Suppressor macrophage treated with lipopolysaccharide for 1 hour (primary cell): ENCODE measurements at places on chromosomes 13 and 19.
A peak's percentile ranks its signal among the peaks of the same experiment; 100 is the strongest.

DNA sequence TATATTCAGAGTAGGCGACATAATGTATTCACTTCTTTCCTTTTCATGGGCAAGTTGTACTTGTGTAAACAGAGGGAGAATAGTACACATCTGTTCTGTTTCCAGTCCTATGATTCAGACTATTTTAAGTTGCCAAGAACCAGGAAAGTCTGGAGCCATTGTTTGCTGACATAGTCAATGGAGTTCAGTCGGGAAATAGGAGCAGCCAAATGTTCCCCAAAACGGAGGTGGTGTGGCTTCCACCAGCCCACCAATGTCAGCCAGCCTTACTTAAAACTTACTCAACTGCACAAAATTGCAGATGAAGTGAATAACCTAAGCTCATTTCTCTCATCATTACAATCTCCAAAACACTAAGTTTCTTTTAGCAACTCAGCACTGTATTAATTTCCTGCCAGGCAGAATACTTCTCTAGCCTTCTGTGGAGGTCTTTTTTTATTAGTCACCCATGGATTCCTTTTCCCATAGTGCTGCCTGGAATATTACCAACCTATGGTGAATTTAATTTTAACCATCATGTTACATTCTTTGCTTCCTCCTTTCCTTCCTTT, 22.3 kb upstream of the CSNK1A1L start:
- no peak for DNase-seq

- DNase-seq = no peak
These were observed 92.1 kb downstream of the ABCC4 start for GRCh38 chr13:95209109-95209508.

GRCh38 chr13:110403721-110404120, 96.6 kb downstream of the COL4A2 start:
- DNase-seq = no peak

- DNase-seq = no peak
These were observed 1315.4 kb downstream of the PCDH9 start for GRCh38 chr13:65914716-65915115.

DNA sequence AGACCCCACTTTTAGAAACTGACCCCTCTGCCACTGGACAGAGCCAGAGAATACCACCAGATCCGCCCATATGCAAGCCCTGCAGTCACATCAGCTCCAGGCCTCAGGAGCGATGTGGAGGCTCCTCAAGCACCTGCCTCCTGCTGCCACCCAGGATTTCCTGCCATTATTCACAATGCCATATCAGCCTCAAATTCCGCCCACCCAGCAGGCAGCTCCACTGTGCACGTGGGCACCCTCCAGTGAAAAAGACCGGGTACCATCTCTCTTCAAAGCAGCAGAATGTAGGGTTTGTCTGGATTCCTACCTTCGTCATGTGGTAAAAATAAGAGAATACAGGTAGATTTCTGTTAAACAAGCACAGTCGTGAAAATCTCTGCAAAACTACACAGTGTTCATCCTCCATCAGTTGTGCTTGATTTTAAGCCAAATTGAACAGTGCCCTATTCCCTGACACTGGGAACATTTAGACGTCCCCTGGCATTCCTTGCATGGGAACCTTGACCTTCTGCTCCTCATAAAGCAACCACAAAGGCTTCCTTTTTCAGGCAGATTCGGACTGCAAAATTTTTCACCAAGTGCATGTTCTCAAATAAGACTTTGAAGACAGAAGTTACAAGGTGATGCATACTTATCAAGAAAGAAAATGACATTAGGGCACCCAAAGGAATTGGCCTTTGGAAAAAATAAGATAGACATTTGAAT, 56.4 kb downstream of the FAM124A start:
- no peak for DNase-seq

- peak; percentile 83 for DNase-seq
These were observed 53.0 kb downstream of the LRCH1 start for GRCh38 chr13:46605825-46606554.

GRCh38 chr13:46685006-46685730, 111.8 kb downstream of the ESD start:
- DNase-seq = no peak

DNA sequence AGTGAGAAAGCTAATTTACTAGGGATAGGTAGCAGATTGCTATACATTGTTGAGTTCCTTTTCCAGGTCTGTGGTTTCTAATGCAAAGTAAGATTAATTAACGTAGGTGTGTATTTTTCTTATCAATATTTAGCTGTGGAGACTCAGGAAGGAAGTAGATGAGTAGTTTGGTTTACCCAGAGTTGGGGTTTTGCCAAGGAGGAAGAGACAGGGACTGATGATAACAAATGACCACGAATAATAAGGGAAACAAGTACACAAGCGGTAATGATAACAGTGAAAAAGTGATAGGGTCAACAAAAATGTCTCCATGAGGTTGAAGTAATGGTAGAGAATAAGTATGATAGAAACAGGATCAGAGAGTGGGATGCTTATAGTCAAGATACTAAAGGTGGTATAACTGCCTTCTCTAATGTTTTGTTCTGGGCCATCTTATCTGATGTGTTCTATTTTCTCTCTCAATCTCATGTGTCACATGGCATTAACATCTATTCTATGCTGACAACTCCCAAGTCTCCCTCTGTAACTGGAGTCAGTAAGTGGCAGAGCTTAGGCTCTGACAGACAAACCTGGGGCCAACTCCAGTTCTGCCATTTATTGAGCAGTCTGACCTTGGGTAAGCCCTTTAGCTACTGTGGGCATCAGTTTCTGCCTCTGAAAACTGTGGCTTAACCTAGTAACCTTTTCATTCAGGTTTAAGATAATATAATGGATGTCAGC, 8.8 kb downstream of the OBI1 start:
- DNase-seq = no peak

GRCh38 chr13:26882731-26883130, 122.1 kb upstream of the GPR12 start:
- DNase-seq = no peak

GRCh38 chr13:59963827-59964226, 199.9 kb downstream of the DIAPH3 start:
- peak; percentile 12 for DNase-seq

GRCh38 chr13:97298816-97299215, 76.7 kb downstream of the MBNL2 start:
- DNase-seq = no peak

GRCh38 chr19:8361921-8362793, 1.8 kb upstream of the ANGPTL4 start:
- peak; percentile 99 for DNase-seq

DNA sequence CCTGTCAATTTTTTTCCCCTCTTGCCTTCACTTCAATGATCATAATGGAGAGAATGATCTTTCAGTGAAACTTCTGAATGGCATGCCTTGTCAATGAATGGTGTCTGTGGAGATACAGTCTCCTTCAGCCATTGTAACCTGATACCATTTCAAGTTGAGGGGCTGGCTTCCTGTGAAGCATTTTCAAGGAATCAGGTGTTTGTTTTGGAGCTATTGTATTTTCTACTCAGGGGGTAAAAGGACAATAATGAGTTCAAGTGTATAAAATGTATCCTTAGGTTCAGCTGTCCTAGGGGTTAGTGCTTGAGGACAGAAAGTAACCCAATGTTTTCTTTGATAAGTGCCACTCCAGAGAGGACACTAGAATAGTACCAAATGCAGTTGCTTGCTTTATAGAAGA, 23.8 kb upstream of the CBY2 start:
- DNase-seq = no peak

GRCh38 chr13:75693227-75693626, 57.1 kb downstream of the LMO7 start:
- no peak for DNase-seq

GRCh38 chr19:6718741-6719539, 1.5 kb downstream of the C3 start:
- DNase-seq = peak; percentile 45

GRCh38 chr13:46995874-46996273, 99.0 kb upstream of the HTR2A start:
- DNase-seq = peak; percentile 38

- peak; percentile 22 for DNase-seq
These were observed 8.9 kb upstream of the TPP2 start for GRCh38 chr13:102587916-102588315.

GRCh38 chr19:48873476-48874302, 1.5 kb downstream of the PPP1R15A start:
- DNase-seq = peak; percentile 61

- DNase-seq = no peak
These were observed 2.0 kb upstream of the ELL start for GRCh38 chr19:18523841-18524240.

DNA sequence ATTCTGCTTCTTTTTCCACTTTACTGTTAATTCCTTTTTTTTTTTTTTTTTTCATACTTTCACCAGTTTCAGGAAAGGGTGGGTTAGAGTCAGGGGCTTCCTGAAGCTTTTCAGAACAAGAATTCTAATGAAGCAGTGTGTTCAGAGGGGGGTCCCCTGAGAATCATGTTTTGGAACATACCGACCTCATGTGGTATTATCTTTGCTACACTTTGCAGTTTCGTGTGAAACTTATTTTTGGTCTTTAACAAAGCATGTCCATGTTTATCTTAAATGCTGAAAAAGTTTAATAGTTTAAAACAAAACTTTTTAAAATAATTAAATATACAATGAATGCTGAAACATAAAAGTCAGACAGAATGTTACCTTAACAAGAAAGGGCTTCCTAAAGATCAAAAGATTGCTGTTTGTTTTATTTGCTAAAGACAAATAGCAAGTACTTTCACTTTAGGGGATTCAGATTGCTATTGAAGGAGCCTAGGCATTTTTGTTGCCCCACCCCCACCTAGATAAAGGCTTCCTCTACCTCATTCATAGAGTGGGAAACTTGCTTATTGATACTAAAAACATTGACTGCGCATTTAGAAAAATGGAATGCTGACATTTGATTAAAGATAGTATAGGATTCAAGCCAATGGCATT, 21.1 kb upstream of the POMP start:
- DNase-seq = no peak

GRCh38 chr13:107124730-107125129, 556.8 kb upstream of the ARGLU1 start:
- DNase-seq = no peak

GRCh38 chr19:18733196-18733647, 49.7 kb downstream of the CRTC1 start:
- DNase-seq = no peak

DNA sequence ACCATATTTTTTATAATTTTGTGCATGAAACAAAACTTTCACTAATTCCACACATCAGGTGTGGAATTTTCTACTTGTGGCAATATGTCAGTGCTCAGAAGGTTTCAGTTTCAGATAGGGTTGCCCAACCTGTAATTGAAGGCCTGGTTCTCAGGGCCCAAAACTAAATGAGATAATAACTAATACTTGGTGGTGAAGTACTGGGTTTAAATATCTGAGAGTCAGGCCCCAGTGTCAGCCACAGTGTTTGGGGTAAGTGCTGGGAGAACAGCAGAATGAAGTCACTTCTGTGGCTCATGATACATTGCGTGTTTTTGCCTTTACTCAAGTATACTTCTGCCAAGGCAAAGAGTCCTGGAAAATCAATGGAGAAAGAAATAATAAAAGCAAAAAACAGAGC, 5.6 kb downstream of the SAFB start:
- peak; percentile 42 for DNase-seq

- no peak for DNase-seq
These were observed 95.7 kb upstream of the SPRY2 start for GRCh38 chr13:80436571-80437169.
